NCI-H146 (cell line): ENCODE measurements at places on chromosomes 7 and 10.
A peak's percentile ranks its signal among the peaks of the same experiment; 100 is the strongest.

GRCh38 chr7:131927770-131928423, 371.5 kb upstream of the PODXL start:
- no peak for DNase-seq

DNA sequence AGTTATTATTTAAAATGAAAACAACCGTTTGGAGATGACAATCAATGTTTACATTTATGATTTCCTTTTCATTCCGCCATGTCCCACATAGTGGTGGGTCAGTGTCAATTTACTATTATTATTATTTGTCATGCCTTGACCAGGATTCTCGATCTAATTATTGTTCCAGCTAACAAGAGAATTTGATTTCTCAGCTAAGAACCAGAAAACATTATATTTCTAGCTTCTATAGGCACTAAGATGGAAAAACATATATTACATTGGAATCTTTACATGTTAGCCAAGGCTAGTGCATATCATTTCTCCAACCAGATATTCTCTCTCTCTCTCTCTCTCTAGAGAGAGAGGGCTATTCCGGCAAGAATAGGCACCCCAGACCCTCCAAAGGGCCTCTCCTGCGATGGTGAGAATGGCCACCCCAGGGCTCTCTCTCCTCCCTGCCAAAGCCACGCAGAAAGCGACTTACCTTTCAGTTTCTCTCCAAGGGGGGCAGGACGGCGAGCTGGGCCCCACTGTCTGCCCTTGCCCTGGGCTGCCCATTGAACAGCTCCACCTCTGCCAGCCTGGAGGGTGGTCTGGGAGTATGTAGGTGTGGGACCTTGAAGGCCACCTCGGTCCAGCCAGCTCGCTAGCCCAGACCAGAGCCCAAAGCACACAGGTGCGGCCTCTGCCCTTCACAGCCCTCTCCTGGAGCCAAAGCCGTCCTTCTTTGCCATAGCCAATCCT, 2.4 kb downstream of the HOXA3 start:
- peak; percentile 13 for DNase-seq

- no peak for DNase-seq
These were observed 114.5 kb downstream of the MYOF start for GRCh38 chr10:93367664-93368063.

DNA sequence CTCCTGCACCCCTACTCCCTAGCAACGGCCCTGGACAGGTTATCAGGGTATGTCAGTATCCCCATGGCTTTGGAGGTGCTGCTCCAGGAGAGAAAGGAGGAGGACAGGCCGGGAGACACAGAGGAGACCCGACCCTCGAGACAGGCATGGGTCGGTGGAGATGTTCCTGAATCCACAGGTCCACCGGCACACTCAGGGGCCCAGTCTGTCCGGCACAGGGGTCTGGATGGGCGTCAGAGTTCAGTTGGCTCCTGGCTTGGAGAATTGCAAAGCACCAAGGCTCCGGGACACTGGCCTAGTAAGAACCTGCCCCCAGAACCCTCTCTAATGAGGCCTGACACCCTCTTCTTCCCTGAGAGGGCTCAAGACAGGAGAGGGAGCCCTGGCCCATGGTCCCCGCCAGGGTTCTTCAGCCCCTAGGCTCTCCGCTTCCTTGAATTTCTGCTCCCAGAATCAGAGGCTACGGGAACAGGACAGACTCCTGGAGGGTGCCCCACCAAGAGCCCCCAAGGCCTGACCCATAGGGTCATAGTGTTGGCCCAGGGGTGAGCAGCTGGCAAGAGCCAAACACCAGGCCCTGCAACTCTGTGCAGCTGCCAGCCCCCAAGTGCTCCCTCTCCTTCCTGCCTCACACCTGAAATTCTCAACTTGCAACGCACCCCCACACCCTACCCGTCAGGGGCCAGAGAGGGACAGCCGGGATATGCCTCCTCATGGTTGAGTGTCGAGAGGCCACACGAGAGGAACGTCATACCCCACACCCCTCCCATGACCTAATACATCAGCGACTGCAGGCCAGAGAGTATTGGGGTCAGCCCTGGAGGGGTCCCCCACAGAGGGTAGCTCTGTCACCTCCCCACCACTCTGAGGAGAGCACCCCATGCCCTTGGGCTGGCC, 5.5 kb upstream of the IRF5 start:
- DNase-seq, result no peak

- peak; percentile 83 for DNase-seq
These were observed at the start of gene KIAA1549 for GRCh38 chr7:138981332-138982203. Gene KIAA1549 (minus strand): TSS chr7:138981389. CDS start chr7:138981269, 120 bp downstream.

GRCh38 chr7:12557282-12557681, 13.2 kb upstream of the SCIN start:
- no peak for DNase-seq

DNA sequence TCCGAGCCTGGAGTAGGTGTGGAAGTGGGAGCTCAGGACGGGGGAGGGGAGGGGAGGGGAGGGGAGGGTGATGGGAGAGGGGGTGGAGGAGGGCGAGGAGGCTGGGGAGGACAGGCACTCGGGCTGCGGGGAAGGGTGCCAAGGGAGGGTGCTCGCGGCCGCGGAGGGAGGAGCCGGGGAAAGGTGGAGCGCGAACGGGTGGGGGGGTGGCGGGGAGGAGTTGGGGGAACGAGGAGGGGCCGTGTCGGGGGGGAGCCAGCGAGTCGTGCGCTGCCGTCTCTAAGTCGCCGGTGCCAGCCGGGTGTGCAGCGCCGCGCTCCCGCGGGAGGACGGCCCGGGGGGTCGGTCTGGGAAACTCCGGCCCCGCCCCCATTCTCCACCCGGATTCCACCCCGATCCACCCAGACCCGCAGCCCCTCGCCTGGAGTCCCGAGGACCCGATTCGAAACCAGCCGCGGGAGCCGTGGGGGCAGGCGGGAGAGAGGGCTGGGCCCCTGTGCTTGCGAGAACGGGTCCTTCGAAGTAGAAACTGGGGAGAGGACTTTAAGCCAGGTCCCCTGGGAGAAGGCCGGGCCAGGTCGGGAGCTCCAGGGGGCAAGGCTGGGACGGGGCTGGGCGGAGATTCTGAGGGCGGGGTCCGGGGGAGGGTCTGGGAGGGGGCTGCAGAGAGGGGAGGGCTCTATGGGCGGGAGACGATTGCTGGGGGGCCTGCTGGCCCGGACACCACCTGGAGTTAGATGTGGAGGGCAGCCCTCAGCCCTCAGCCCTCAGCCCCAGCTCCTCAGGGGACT, at the start of gene ZNF467:
ZNF467 (minus strand) TSS at position 143 of the 791 bp plus-strand sequence. CDS start 2,556 bp downstream, outside the sequence.
- peak; percentile 31 for DNase-seq

DNA sequence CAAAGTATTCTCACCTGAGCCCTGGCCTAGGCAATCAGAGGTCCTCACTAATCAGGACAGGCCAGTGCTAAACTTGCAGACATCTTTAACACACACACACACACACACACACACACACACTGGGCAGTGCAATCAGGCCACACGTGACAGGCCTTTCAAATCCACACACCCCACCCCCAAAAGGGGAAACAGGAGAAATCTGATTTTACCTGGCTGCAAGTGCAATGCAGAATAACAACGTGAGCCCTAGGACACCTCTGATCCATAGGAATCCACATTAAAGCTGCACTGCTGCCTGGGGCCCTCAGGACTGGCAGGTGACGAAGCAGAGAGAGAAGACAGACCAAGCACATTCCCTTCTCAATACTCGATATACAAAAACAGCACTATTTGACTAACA, 218.9 kb downstream of the FAM107B start:
- DNase-seq, result no peak

DNA sequence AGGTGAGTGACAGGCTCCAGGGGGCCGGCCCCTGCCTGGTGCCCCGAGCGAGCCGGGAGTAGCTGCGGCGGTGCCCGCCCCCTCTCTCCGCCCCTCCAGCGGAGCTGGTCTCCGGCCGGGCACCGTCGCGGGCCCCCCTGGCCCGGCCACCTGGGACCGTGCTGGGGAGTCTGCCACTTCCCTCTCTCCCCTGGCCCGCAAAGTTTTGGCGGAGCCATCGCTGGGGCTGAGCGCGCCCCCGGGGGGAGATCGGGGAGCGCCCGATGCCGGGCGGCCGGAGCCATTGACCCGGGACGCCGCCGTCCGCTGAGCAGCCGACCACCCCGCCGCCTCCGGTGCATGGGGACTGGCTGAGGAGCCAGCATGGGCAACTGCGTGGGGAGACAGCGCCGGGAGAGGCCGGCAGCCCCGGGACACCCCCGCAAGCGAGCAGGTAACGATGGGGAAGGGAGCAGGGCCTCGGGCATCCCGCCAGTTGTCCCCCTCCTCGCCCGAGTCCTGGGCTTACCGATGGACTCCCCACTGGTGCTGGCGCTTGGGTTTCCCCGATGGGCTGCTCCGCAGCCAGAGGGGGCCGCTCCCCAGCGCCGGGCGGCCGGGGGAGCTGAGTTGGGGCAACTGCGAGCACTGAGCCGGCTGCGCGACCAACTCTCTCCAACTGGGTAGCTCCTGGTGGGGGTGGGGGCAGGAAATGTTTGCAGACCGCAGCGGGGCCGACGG, at the start of gene UBTD1:
UBTD1 (plus strand) TSS at position 84 of the 720 bp plus-strand sequence; CDS start at position 364, 280 bp downstream.
- DNase-seq, result peak; percentile 57

DNA sequence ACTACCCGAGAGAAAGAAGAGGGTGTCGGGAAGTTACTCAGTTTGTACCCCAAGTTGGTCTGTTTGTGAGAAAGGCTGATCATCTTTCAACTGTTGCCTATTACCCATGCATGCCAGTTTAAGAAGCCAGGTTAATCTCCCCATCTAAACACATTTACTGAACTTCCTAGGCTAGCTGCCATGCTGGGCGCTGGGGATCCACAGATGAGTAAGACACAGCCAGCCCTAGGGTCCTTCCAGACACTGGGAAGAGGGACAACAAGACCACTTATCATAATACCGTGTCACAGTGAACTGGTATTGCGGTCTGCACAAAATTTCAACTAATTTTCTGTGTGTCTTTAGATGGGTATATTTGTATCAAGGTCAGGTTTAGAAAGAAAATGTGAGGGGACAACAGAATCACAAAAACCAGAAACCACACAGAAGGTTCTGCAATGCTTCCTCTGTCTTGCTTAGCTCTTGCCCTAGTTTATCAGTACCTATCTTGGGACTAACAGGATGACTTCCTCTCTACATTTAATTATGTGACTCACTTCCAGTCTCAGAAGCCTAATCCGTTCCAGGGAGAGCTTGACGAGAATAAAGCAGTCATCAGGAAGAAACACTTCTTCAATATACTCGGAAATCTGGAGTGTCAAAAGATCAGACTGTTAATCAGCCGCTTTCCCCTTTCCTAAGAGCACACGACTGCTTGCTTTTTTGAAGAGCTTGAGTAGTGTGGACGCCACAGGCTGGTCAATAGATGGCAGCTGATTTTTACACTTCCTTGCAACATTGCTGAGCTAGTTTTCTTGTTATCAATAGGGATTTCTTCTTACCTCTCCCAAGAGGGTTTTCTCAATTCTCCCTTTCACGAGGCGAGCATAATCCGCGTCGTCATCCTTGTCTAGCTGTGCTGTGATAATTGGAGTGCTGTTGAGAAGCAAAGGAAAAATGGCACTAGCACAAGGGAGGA, 45.7 kb downstream of the POLR3A start:
- DNase-seq, result no peak

DNA sequence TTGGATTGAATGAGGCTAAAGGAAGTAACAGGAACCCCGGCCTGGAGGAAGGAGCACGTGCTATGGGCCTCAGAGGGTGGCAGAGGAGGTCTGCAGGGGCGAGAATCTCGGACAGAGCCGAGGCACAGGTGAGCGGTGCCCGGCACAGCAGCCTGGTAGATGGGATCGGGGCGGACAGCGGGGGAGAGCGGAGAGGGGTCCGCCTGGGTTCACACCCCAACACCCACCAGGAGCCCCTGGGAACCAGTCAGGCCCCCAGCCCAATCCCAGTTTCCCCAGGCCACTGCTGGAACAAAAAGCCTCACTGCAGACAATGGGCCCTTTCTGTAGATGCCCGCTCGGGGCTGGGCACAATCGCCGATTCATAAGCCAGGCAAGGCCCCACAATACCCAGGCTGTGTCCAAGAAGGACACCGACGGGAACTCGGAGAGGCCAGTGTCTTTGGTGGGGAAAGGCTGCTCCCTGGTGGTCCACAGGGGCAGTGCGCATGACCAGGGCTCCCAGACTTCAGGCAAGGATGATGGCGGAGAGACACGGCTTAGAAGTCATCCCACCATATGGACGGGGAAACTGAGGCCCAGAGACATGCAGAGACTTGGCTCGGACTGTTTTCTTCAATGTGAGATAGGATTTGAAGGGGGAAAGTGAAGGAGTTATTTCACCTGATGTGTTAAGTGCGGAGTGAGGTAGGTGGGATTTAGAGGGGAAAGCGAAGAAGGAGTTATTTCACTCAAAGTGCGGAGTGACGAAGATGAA, 106.9 kb upstream of the GPR26 start:
- peak; percentile 64 for DNase-seq

- DNase-seq, result no peak
These were observed 32.7 kb downstream of the ADAP1 start for GRCh38 chr7:921581-922333.

GRCh38 chr10:56823849-56824248, 462.8 kb upstream of the ZWINT start:
- no peak for DNase-seq

DNA sequence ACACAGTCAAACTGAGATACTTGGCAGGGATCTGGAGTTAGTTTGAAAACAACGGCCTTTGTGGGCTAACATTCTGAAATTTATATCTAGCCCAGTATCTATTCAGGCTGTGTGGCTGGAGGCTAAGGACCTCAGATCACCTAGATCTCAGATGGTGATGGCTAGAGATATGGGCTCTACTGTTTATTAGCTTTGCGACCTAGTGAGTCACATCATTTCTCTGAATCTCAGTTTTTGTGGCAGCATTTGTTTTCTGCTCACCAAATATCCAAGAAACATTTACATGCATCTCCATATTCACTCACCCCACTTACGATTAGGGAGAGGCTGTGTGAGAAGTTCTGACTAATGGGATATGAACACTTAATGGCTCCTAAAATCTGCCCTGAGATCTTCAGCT, 503.9 kb downstream of the KIF20B start:
- DNase-seq, result no peak

GRCh38 chr7:15218261-15218660, 315.7 kb upstream of the DGKB start:
- no peak for DNase-seq

- no peak for DNase-seq
These were observed 115.3 kb downstream of the KCNMA1 start for GRCh38 chr10:77522268-77522809.

GRCh38 chr7:151087245-151088018, 1.2 kb downstream of the AGAP3 start:
- peak; percentile 56 for DNase-seq

GRCh38 chr10:77149001-77149400, 488.6 kb downstream of the KCNMA1 start:
- DNase-seq, result no peak

DNA sequence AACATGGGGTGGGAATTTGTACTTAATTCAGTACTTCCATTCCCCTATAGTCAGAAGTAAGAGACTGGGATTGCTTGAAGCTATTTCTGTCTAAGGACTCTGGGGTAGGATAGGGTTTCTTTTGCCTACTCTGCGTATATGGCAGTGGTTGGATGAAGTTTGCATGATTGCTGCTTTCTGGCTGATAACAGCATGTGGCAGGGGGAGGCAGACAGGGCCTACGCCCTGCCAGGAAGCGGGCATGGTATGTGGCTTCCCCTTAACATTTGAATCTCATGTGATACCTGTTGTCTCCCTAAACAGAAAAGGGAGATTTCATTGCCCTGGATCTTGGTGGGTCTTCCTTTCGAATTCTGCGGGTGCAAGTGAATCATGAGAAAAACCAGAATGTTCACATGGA, 57.1 kb downstream of the TACR2 start:
- no peak for DNase-seq
